ENCODE measurements at places on chromosomes 3 and 15.

DNA sequence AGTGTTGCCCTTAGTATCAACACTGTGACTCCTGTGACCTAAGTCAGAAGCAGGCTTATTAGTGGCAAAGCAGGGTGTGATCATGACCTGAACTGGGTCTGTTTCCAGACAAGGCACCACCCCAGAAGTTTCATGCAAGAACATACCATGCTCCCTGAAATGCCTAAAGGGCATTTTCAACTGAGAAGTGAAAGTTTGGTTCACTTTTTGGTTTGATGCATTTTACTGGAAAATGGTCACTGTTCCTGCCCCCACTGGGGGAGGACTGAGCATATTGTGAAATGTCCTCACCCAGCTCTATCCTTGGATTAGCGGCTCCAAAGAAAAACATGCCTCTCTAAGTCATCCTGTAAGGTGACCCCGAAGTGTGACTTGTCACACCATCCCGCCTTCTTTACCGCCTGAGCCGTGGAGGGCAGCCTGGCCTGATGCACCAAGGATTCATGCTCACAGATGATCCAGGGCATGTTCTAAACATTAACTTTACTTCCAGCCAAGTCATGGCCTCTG is 3.1 kb upstream of the FAM240A start:
- DNase-seq = no peak

- DNase-seq = no peak
These were observed 75.3 kb downstream of the STXBP5L start for GRCh38 chr3:120983321-120983665.

DNA sequence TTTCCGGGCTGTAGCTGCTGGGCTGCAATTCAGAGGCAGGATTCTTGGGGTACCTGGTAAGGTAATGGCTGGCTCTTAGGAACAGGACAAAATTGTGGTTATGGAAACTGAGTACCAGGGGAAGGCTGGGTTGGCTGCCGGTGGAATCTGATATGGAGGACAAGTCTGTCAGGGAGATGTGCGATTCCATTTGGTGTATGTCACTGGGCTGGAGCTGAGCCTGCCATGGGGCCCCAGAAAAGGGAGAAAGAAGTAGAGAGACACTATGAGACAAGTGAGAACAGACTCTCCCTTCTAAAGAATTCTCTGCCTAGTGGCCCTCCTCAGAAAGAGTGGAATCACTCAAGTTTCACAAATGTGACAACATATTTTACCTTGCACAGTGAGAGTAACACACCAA is 368.2 kb upstream of the ROPN1 start:
- DNase-seq = no peak

GRCh38 chr3:175430983-175431773 is 572.0 kb downstream of the NAALADL2 start:
- no peak for DNase-seq

DNA sequence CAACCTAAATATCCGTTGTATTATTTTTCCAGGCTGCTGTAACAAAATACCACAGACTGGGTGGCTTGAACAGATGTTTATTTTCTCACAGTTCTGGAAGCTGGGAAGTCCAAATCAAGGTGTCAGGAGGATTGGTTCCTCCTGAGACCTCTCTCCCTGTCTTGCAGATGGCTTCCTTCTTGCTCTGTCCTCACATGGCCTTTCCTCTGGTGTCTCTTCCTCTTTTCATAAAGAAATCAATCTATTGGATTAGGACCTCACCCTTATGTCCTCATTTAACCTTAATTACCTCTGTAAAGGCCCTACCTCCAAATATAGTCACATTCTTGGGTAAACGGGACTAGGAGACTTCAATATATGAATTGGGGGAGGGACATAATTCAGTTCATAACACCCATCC is 89.2 kb upstream of the PLCL2 start:
- no peak for DNase-seq

DNA sequence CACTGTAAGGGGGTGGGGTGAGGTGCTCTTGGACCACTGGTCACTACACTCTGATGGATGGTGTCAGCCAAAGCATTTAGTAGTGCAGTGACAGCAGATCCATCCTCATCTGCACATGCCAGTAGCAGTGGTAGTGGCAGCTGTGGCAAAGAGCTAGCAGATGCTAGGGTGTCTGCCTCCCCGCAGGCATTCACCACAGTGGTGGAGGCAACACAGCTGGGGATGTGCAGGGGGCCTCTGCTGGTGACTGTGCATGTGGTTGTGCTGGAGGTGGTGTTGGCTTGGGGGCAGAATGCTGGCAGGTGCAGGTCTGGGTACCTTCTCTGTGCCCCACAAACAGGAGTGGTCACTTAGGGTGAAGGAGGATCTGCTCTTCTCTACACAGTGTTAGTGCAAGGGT is 19.4 kb upstream of the DCUN1D1 start:
- DNase-seq = no peak

- no peak for DNase-seq
These were observed 369 bp upstream of the U2SURP start for GRCh38 chr3:143001034-143001368.

DNA sequence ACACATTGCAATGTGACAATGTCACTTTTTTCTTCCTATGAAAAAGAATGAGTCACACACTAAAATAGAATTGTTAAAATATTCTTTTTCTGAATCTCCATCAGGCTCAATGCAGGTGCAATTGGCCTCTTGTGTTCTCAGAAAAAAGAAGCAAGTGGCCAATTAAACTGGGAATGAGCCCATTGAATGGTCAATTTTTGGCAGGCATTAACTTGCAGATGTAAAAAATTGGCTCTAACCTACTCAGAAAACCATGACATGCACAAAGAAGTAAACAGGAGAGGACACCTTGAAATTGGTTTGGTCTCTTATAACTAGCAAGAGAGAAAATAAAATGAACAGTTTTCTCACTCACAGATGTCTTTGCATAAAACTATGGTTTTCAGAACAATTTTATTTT is 820.8 kb downstream of the TBL1XR1 start:
- DNase-seq = no peak

DNA sequence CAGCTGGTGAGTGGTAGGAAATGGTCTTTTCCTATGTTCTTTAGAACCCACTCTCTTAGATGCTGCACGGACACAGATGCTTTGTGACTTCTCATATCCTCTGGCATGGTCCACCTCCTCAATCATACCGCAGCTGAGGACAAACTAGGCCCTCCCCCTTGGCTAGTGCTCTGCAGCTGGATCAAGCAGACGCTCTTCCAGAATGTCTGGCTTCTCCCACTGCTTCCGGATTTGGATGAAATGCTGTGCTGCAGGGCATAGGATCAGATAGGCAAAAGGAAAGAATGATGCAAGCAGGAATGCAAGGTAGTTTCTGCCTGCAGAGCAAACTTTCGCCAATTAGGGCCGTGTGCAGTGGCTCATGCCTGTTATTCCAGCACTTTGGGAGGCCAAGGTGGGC is 75.7 kb upstream of the SLC4A7 start:
- no peak for DNase-seq
